ENCODE measurements at places on chromosomes 7 and 10. TPM values are rescaled to one million over a fixed set of nuclear protein-coding genes. Genes with fewer than 3 reads are reported as not detected.

The C10orf105 gene
- 0.36 TPM for total RNA-seq

The TNS3 gene
- 117 TPM for total RNA-seq

The AZGP1 gene
- 1.3 TPM for total RNA-seq

- no peak for DNase-seq
Observed at GRCh38 chr10:649445-649797, 40.0 kb downstream of the DIP2C start.

DNA sequence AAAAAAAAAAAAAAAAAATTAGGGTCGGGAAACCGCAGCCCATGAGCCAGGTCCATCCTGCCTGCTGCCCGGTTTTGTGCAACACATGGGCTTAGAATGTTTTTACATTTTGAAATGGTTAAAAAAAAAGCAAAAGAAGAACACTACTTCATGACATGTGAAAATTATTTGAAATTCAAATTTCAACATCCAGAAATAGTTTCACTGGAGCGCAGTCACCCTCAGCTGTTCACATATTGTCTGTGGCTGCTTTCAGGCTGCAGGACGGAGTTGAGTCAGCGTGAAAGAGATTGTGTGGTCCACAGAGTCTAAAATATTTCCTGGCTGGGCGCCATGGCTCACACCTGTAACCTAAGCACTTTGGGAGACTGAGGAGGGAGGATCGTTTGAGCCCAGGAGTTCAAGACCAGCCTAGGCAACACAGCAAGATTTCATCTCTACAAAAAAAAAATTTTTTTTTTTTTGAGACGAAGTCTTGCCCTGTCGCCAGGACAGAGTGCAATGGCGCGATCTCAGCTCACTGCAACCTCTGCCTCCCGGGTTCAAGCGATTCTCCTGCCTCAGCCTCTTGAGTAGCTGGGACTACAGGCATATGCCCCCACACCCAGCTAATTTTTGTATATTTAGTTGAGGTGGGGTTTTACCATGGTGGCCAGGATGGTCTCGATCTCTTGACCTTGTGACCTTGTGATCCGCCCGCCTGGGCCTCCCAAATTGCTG lies 63.9 kb upstream of the ECHDC3 start:
- no peak for DNase-seq

- no peak for DNase-seq
Observed at GRCh38 chr10:126969310-126969709, 64.1 kb downstream of the DOCK1 start.

DNA sequence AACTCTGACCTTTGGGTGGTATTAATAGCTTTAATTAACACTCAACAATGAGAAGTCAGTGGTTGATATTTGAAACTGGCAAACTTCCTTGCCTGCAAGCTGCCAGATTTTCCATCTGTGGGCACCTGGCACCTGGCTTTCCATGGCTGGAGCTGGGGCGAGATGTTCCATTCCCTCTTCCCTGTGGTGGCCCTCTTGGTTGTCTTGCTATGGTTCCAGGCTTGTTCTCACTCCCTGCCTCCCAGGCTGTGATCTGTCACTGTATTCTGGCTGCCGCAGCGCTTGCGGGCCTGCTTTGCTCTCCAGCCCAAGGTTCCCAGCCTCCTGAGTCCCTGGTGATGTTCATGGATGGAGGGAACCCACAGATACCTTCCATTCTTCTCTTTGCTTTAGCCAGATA lies 201.0 kb downstream of the FRMD4A start:
- DNase-seq = no peak

GRCh38 chr7:80588591-80588990 lies 49.9 kb upstream of the CD36 start:
- no peak for DNase-seq
